ENCODE measurements at places on chromosomes 7 and 10.
A peak's percentile ranks its signal among the peaks of the same experiment; 100 is the strongest.

DNA sequence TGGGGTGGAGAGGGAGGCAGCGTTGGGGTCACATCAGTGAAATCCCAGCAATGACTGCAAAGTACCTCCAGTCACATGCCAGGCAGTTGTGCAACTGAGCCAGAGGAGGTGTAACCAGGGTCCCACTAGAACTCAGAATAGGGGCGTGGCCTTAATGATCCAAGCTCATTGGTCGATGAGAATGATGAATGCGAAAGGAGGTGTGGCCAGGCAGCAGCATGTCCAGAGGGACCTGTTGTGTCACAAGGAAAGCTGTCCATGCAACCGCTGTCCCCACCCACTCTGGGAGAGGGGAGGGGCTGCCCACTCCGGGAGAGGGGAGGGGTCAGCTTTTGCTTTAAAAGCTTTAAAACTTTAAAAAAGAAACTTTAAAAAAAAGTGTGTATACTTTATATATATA lies 25.3 kb upstream of the MTPAP start:
- no peak for DNase-seq

GRCh38 chr10:35127289-35127891 lies 744 bp downstream of the CREM start:
- peak; percentile 51 for DNase-seq

GRCh38 chr7:7498856-7499255 lies 36.8 kb downstream of the COL28A1 start:
- no peak for DNase-seq

DNA sequence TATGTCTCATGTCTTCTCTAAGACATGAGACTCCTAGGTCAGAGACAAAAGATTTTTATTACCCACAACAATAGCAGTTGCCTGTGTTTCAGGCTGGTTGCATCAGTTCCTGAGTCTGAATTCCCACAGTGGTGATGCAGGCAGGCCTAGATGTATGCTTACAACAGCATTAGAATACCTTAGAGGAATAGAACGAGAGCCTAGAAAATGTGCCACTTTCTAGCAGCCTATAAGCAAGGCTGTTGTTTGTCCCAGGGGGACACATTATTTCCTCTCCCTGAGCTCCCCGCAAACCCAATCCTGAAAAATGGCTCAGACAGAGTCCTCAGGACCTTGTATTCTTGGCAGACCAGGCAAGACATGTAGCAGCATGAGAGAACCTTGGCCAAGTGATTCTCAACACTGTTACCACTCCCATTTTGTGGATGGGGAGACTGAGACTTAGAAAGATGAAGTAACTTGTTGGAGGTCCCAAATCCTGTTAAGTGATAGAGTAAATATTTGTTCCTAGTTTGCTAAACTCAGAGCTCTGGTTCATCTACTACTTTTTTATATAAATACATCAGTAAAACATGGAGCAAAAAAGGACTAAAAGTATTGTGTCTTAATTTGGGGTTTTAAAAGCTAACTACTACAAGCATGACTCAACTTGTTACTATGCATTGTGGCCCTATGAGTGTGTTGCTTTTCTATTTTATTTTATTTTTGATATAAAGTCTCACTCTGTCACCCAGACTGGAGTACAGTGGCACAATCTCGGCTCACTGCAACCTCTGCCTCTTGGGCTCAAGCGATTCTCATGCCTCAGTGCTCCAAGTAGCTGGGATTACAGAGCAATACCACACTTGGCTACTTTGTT lies 14.2 kb downstream of the VTI1A start:
- DNase-seq: no peak

- DNase-seq: no peak
Observed at GRCh38 chr7:91112902-91113341, 151.3 kb upstream of the FZD1 start.

GRCh38 chr10:113958631-113959382 lies 84.9 kb upstream of the ADRB1 start:
- no peak for DNase-seq

DNA sequence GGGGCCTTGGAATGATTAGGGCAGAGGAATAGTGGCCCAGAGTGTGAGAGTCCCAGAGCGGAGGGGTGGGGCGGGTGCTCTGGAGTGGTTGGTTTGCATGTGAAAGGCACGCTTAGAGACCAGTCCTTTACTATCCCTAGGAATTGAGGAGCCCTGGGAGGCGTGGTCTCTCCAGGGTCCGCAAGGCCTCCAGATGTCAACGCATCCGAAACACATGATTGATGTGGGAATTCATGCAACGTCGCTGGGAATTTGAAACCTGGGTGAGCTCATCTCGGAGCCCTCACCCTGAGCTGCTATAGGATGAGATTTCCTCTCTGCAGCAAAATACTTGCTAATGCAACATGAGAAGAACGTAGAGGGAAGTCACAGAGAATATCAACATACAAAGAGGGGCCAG lies 51.2 kb downstream of the NPTX2 start:
- no peak for DNase-seq

- no peak for DNase-seq
Observed at GRCh38 chr7:3893789-3894153, 592.7 kb downstream of the SDK1 start.

GRCh38 chr10:115402699-115403098 lies 309.5 kb downstream of the ATRNL1 start:
- DNase-seq: no peak

- DNase-seq: no peak
Observed at GRCh38 chr7:16646472-16647072, 591 bp downstream of the BZW2 start.

- DNase-seq: no peak
Observed at GRCh38 chr7:139598642-139599041, 75.2 kb downstream of the CLEC2L start.

- DNase-seq: no peak
Observed at GRCh38 chr7:124930655-124931597, 1.3 kb upstream of the POT1 start.

GRCh38 chr10:69479240-69480067 lies 28.2 kb downstream of the TSPAN15 start:
- no peak for DNase-seq

DNA sequence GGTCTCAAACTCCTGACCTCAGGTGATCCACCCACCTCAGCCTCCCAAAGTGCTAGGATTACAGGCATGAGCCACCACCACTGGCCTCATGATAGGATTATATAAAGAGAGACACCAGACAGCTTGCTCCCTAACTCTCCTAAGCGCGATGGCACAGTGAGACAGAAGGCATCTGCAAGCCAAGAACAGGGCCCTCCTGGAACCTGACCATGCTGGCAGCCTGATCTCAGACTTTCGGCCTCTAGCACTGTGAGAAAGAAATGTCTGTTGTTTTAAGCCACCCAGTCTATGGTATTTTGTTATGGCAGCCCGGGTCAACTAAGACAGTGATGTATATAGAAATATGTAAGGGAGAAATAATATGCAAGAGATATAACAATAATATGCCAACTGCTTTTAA lies 51.2 kb downstream of the SRPK2 start:
- DNase-seq: no peak

DNA sequence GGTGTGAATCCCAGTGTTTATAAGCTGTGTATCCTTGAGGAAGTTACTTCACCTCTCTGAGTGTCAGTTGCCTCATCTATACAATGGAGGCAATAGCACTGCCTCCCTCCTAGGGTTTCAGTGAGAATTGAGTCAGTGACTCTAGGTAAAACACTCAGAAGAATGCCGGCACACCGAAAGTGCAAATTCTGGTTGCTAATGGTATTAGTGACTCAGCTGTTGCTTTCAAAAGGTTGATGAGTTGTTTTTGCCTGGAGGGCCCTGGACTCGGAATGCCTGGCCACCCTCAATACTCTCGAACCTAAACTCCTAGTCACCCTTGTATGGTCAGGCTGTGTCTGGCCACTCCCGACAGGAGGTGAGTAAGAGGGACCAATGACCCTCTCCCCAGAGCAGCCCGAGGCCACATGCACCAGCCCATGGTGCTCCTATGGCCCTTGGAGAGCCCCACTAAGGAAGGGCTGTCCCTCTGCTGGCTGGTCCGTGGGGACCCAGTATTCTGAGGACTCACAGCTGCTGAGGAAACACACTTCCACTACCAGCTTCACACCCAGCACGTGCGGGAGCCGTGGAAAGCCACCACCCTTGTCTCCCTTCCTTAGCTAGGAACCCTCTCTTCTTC lies 60.2 kb downstream of the CALML3 start:
- DNase-seq: no peak

GRCh38 chr7:151987748-151988529 lies 31.7 kb downstream of the GALNTL5 start:
- no peak for DNase-seq

GRCh38 chr10:93028883-93029282 lies 31.7 kb upstream of the CYP26C1 start:
- DNase-seq: no peak

DNA sequence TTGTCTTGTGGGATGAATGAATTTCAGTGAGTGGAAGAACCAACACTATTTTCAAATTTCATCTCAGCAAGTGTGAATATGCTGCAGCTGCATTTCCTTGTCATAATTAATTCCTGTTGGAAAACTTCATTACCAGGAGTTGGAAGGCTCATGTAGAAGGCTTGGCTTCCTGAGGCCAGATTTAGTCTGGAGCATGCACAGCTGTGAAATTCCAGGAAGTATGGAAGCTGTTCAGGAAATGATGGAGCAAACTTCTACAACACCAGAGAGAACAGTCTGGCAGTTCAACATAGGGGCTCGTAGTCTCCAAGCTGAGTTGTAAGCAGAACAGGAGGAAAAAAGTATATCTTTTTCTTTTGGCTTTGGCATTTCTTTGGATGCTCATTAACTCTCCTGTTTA lies 1439.9 kb upstream of the CELF2 start:
- no peak for DNase-seq

- no peak for DNase-seq
Observed at GRCh38 chr10:94747137-94747536, 15.3 kb upstream of the CYP2C19 start.

DNA sequence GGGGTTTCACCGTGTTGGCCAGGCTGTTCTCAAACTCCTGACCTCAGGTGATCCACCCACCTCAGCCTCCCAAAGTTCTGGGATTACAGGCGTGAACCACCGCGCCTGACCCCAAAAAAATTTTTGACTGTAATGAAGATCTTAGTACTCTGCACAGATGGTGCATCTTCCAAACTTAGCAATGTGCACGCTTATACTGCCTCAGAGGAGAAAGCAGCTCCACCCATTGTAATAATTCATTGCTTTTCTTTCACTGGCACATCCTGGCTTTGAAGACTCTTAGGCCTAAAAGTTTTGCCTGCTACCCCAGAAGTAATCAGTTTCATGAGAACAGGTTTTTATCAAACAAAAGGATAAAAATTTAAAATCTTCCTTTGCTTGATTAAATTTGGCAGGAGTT lies 52.1 kb upstream of the OIT3 start:
- no peak for DNase-seq

GRCh38 chr7:142548978-142549377 lies 200.3 kb upstream of the PRSS1 start:
- DNase-seq: no peak

DNA sequence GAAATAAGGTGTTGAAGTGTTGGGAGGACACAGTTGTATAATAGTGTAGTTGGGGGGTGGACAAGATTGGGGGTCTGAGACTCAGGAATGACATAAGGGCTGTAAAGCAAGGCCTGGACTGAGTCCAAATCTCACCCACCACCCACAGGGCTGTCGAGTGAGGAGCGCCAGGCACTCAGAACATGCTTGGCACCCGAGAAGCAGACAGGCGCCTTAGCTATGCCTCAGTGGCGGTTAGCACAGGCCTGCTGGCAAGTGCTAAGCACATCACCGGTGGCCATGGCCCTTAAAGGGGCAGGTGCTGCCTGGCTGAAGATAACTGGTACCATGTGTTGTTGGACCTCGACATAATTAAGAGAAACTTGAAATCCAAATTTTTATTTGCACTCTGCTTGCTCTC lies 90.7 kb downstream of the COL13A1 start:
- no peak for DNase-seq

- DNase-seq: no peak
Observed at GRCh38 chr10:10804998-10805740, 212.5 kb upstream of the CELF2 start.

DNA sequence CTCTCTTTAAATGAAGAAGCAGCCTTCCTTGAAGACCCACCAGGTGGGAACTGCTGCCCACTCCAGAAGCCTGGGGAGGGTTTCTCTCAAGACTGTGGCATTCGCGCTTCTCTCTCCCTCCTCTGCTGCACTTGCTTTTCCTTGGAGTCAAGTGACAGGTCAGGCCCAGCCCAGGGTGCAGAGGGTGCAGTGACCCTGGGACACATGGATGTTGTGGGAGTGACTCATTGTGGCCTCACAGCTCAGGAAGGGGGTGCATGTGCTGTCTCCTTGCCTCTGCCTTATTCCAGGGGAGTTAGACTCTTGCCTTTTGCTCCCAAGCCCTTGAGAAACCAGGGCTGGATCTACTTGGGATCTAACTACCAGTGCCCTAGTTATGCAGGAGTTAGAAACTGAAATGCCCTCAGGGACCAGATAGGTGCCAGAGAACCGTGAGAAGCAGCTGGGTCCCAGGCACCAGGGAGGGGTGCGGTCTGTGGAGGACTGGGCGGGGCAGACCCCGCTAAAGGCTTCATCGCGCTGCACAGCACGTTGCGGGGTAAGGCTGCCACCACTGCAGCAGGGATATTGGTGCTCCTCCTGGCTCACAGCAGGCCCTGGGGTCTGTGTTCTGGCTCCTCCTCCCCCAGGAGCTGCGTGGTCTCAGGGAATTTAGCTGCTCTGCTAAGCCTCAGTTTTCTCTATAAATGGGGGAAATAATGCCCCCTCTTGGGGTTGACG lies 11.4 kb downstream of the FAM241B start:
- DNase-seq: no peak

DNA sequence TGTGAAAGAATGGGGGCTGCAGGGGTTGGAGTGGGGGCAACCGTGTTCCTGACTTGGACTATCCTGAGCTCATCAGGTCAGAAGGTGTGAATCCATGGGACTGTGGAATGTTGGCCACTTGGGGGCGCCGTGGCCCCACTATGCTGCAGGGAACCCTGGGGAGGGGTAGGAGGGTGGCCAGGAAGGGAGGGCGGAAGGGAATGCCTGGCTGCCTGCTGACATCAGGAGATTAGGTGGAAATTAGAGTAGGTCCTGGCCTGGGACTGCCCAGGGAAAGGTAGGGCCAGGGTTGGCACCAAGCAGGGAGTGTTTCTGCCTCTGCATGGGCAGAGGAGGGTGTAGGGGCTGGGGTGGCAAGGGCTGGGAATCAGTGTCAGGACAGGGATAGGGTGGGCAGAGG lies 65.8 kb upstream of the PRSS58 start:
- no peak for DNase-seq

DNA sequence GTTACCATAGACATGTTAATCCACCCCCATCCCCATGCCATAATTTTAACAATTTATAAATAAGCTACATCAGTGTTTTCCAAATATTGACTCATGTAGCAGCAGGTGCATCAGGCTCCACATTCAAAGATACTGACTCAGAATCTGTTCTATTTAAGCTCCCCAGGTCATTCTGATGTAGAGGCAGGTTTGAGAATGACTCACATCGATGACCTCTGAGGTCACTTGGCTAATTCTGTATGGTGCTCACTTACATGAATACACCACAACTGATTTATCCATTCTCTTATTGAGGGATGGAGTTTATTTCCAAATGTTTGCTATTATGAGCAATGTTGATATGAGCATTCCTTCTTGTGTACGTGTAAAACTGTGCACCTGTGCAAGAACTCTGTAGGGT lies 1159.0 kb downstream of the TYW1 start:
- DNase-seq: no peak

Data from activated CD8-positive, alpha-beta memory T cell treated with anti-CD3 and anti-CD28 coated beads for 48 hours (primary cell).